Germinal center (tissue), 1 donor: ENCODE measurements at places on chromosomes 3 and 15.

DNA sequence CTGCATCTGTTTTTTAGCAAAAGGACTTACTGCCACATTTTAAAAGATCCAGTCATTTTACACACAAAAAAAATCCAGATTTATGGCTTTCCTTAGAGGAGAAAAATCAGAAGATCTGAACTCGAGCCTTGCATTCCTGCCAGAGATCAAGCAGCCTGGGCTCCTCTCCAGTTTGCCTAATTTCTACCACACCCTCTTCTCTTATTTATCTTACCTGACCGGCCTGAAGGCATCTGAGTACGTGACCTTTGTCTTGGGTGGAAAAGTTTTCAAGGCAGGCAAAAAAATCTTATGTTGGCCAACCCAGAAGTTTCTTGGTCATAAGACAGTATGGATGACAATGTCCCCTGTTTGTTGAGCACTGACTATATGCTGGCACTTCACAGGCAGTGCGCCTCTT is 60.3 kb downstream of the CHRD start:
- no peak for DNase-seq

GRCh38 chr3:2153547-2153946 is 54.9 kb downstream of the CNTN4 start:
- DNase-seq, result no peak

DNA sequence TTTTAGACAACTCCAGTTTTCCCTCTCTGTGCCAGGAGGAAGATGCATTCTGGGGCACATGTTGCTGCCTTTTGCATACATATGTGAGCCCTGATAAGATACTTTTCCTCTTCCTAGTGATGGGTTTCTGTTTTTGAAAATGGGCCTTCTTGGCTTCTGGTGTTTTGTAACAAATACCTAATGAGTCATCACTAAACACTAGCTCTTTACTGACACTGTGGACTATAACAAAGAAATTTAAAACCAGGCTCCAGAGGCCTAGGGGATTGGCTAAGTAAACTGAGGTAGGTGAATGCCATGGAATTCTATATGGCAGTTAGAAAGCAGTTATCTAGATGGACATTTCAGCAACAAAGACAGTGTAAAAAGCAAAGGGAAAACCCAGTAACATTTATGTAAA is 93.4 kb upstream of the NR2E3 start:
- DNase-seq, result no peak

- no peak for DNase-seq
Observed at GRCh38 chr15:74552773-74553441, 11.9 kb downstream of the ARID3B start.

- DNase-seq, result no peak
Observed at GRCh38 chr15:94272251-94272898, 41.0 kb downstream of the MCTP2 start.

DNA sequence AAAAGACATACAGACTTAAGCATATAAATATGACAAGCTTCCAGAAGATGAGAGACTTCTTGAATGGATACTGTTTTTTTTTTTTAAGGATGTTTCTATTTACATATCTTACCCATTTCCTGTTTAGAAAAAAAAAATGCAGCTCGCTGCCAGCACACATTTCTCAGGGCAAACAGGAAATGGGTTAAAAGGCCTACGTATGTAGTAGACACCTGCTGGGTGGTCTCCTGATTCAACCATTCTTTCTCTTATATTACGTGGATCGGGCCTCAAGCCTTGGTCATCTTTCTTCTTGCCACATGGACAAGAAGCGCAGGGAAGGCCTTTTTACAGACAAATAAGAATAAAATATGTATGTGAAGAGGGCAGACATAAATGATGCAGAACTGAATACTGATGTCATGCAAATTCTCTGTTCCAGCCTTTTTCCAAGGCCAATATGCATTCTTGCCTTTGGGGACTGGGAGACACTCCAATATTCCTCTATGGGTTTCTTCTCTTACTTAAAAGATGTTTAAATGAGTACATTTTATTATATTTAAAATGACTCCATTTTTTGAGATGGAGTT is 35.0 kb upstream of the TJP1 start:
- DNase-seq, result no peak

DNA sequence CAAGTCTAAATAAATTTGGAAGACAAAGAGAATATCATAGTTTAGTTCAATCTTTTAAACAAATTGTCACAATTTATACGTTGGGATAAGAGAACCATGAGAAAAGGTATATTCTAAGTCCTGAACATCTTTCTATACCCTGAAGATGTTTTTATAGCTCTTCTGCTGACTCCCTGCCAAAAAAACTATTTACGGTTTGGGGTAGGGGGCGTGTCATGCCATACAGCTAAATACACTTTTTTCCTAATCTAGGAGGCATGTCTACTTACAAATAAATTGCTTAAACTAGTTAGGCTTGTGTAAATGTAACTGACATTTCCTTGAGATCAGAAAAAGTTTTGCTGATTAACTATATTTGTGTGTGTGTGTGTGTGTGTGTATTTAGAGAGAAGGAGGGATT is 163.3 kb downstream of the PGPEP1L start:
- no peak for DNase-seq

DNA sequence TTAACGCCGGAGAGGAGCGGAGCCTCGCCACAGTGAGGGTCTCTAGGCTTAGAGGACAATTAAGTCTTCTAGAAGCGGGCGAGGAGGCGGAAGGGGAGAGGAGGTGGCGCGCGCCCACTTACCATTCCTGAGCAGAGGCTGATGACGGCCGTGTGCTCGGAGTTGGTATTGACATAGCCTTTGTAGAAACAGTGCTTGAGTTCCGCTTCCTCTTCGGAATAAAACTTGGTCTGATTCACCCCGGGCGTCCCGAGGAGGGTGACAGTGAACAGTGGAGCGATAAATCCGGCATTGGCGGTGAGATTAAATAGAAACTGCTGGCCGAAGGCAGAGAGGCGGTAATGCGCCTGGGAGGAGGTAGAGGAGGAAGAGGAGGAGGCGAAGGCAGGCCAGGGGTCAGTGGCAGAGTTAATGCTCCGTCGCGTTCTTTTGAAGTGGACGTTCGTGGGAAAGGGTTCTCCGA is 1.3 kb downstream of the ADAMTS9 start:
- DNase-seq, result no peak
